ENCODE measurements at places on chromosomes 6 and 20.

DNA sequence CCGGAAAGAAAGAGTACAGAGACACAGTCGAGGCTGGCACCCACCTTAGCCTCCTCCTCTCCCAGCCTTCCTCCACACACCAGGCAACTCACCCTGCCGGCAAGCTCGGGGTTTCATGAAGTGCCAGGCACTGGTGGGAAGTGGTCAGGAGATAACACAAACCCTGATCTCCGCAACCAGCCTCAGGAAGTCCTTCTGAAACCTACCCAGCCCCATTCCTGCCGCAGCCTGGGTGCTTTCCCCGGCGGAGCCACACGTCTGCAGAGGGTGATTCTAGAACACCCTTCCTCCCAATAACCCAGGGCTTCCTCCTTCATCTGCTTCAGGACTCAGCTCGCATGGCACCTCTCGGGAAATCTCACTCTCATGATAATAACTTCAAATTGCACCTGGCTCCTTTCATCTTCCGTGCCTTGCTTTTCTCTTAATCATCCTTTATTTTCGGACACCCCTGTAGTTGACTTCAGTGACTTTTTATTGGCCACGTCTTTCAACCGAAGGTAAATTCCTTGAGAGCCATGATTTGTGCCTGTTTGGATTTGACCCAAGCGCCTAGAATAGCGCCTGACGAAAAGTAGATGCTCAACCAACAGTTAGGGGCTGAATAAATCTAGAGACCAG is 8.7 kb upstream of the HLA-E start:
- H3K36me3 ChIP-seq = no peaks in the 10 kb centered on the region
- H3K27me3 ChIP-seq = peaks cover 22% of the 10 kb centered on the region
- DNase-seq = no peak
- no peaks in the 10 kb centered on the region for H3K4me1 ChIP-seq
- H3K4me3 ChIP-seq = no peak overlapping the region

DNA sequence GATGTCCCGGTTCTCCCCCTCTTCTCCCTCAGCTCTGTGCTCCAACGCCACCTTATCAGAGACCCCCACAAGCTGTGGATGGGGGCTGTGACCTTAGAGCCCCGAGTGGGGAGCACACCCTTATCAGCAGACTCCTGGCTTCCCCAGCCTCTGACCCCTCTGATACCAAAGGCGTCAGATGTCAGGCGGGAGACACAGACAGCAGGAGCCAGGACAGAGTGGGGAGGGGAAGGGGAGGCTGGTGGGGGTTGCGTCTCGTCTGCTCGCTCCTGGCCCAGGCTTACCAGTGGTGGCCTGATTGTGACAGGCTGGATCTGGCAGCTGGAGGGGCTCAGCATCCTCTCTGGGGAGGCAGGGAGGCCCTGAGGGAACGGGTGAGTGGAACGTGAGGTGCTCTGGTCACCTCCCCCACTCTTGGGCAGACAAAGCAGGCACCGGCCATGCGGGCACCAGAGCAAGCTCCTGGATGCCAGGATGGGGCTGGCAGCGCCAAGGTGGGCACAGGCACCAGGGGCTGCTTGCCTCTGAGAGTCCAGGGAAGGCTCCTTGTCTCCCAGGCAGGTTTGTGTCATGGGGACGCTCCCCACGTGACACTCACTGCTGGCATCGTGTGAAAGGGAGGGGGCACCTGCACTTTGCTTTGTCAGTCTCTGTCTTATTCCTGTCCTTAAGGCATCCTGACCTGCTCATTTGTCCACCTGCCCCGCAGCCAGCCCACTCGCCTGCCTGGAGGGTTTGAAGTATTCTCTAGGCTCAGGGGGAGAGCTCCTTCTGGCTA is 27.8 kb upstream of the GATA5 start:
- no peak overlapping the region for H3K4me3 ChIP-seq
- H3K36me3 ChIP-seq = no peaks in the 10 kb centered on the region
- no peak overlapping the region for H3K27ac ChIP-seq
- H3K27me3 ChIP-seq = peaks cover 3% of the 10 kb centered on the region
- no peaks in the 10 kb centered on the region for H3K4me1 ChIP-seq
- no peak for DNase-seq

GRCh38 chr6:6494677-6495076 is 93.8 kb upstream of the LY86 start:
- no peak overlapping the region for H3K4me3 ChIP-seq
- peak; percentile 15 for DNase-seq
- H3K27ac ChIP-seq = no peak overlapping the region
- H3K27me3 ChIP-seq = no peaks in the 10 kb centered on the region
- peaks cover 5% of the 10 kb centered on the region for H3K4me1 ChIP-seq
- H3K36me3 ChIP-seq = no peaks in the 10 kb centered on the region

GRCh38 chr6:163243692-163244589 is 170.6 kb upstream of the QKI start:
- H3K4me3 ChIP-seq = no peak overlapping the region
- H3K27ac ChIP-seq = no peak overlapping the region
- no peaks in the 10 kb centered on the region for H3K27me3 ChIP-seq

- H3K27ac ChIP-seq = no peak overlapping the region
- no peaks in the 10 kb centered on the region for H3K36me3 ChIP-seq
- H3K4me3 ChIP-seq = no peak overlapping the region
- H3K27me3 ChIP-seq = no peaks in the 10 kb centered on the region
These were observed 12.6 kb upstream of the SHLD1 start for GRCh38 chr20:5737619-5737953.

- no peak overlapping the region for H3K27ac ChIP-seq
- H3K4me1 ChIP-seq = peaks cover 12% of the 10 kb centered on the region
- no peaks in the 10 kb centered on the region for H3K27me3 ChIP-seq
- DNase-seq = no peak
- no peak overlapping the region for H3K4me3 ChIP-seq
These were observed 95.2 kb downstream of the ANKRD60 start for GRCh38 chr20:58133020-58133808.

GRCh38 chr6:20334962-20335361 is 66.7 kb upstream of the E2F3 start:
- H3K4me3 ChIP-seq = no peak overlapping the region
- H3K4me1 ChIP-seq = no peaks in the 10 kb centered on the region

DNA sequence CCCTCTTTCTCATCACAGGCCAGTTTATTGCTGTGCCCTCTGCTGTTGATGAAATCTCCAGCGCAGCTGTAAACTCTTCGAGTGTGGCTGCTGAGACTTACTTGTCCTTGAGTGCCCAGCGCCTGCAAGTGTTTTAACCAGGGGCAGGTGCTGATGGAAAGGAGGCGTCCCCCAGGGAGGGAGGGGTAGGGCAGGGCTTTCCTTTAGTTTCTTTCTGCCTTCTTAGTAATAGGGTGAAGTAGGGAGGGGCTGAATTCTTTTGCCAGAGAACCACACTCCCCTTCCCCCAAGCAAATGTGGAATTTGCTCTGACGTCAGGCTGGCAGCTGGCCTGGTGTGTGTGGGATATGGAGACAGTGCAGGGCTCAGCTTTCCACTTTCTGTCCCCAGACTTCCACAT is 61.2 kb downstream of the IGF2R start:
- H3K36me3 ChIP-seq = peaks cover 99% of the 10 kb centered on the region
- no peak overlapping the region for H3K4me3 ChIP-seq
- DNase-seq = peak; percentile 79

DNA sequence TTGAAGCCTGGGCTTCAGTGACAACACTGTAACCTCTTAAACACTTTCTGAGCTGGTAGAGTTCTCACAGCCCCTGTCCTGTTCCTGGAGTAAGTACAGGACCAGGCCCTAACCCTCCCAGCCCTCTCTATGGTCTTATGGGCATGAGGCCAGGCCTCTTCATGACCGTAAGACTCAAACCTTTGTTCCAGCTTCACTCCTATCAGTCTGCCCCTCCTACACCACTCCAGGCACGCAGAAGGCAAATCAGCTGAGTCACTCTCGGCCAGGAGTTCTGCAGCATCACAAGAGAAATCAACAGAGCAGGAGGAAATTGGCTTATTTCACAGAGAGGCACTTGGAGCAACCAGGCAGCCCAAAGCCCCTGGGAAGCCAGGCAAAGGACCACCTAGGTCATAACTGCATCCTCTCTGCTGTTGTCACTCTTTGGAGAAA is 25.3 kb upstream of the CHD6 start:
- peaks cover 2% of the 10 kb centered on the region for H3K4me1 ChIP-seq
- H3K4me3 ChIP-seq = no peak overlapping the region
- DNase-seq = no peak
- peaks cover 1% of the 10 kb centered on the region for H3K27me3 ChIP-seq

- no peak overlapping the region for H3K4me3 ChIP-seq
- H3K27ac ChIP-seq = no peak overlapping the region
- peaks cover 8% of the 10 kb centered on the region for H3K4me1 ChIP-seq
- H3K27me3 ChIP-seq = no peaks in the 10 kb centered on the region
These were observed 10.6 kb downstream of the CEP250 start for GRCh38 chr20:35465976-35466375.

DNA sequence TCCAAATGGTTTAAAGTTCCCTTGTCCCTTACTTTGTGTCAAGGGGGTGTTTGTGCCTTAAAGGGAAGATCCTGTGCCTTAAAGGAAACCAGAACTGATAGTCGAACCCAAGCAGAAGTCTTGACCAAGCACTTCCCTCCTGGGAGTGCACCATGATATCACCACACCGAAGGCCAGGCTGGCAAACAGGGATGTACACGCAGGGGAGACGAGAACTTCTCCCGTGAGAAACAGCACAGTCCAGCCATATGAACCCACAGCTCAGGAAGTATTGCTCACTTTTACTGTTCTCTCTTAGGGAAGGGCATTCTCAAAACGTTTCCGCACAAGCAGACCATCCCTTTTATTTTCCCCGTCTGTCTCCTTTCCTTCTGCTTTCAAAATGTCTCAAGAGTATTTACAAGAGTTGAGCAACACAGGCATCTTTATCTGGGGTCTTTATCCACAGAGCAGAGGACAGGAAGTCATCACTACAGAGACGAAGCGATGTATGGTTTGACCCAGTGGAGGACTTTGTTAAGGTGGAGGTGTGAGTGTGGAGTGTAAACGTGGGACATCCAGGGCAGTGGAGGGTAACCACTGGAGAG is 12.8 kb upstream of the SERPINB1 start:
- no peak overlapping the region for H3K4me3 ChIP-seq
- no peaks in the 10 kb centered on the region for H3K27me3 ChIP-seq
- peaks cover 29% of the 10 kb centered on the region for H3K4me1 ChIP-seq

GRCh38 chr20:37452236-37452635 is 68.8 kb upstream of the NNAT start:
- H3K4me3 ChIP-seq = no peak overlapping the region
- no peak for DNase-seq
- H3K27me3 ChIP-seq = no peaks in the 10 kb centered on the region
- no peaks in the 10 kb centered on the region for H3K4me1 ChIP-seq
- H3K36me3 ChIP-seq = no peaks in the 10 kb centered on the region

GRCh38 chr6:138891255-138891986 is 95.5 kb downstream of the ECT2L start:
- DNase-seq = no peak
- no peak overlapping the region for H3K4me3 ChIP-seq
- H3K27me3 ChIP-seq = no peaks in the 10 kb centered on the region
- H3K27ac ChIP-seq = no peak overlapping the region

DNA sequence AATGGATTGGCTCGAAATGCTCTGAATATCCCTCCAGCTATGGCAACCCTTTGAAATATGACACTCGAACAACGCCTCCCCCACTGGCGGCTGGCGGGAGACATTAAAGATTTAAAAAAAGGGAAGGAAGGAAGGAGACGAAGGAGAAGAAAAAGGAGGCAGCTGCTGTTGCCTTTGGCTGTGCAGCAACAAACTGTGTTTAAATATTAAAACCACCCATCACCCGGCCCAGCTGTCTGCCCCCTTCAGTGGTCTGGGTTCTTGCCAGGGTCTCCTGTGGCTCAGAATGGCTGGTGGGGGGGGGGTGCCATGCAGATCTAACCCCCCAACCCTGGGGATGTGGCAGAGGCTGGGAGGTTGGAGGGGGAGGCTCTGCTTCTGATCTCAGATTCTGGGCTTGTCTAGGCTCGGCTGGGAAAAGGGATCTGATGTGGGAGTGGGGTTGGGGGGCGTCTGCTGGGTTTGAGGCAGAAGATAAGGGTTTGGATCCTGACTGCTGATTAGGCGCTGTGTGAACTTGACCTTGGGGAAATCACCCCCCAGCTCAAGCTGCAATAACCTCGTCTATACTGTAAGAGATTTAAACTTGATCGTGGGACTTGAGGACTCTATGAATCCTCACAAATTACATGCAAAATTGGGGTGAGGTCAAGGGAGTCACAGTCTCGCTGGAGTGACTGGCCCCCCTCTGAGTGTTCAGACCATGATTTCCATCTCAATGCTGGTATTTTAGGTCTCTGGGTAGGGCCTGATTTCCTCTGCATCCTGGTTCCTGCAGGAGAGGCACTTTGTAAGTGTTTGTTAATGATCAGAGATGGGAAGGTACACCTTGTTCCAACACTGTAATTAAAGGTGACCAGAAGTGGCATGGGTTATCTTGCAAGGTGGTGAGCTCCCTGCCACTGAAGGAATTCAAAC is 40.3 kb upstream of the BLCAP start:
- peaks cover 21% of the 10 kb centered on the region for H3K4me1 ChIP-seq
- no peaks in the 10 kb centered on the region for H3K27me3 ChIP-seq
- H3K4me3 ChIP-seq = no peak overlapping the region

DNA sequence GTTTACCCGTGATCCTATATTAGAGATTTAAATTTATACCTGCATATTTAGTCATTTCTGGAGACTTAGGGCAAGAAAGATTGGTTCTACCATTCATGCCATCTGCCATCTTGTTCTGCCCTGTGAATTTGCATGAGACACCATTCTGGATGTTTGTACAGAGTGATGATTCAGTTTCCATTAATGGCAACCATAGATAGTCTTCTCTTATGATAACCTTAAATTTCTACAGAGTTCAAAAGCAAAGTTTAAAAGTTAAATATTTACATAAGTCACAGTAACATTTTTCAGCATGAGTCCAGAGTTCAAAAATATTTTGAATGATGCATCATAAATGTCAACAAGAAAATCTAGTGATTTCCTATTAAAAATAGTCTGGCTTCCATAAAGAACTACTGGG is 23.2 kb downstream of the PLCB1 start:
- no peak overlapping the region for H3K4me3 ChIP-seq
- H3K27ac ChIP-seq = no peak overlapping the region
- no peaks in the 10 kb centered on the region for H3K27me3 ChIP-seq
- no peaks in the 10 kb centered on the region for H3K4me1 ChIP-seq

- DNase-seq = no peak
- no peak overlapping the region for H3K27ac ChIP-seq
- H3K4me3 ChIP-seq = no peak overlapping the region
- H3K36me3 ChIP-seq = no peaks in the 10 kb centered on the region
- no peaks in the 10 kb centered on the region for H3K27me3 ChIP-seq
These were observed 249.7 kb upstream of the AFDN start for GRCh38 chr6:167576828-167577503.

GRCh38 chr6:69719602-69720193 is 77.1 kb downstream of the LMBRD1 start:
- no peaks in the 10 kb centered on the region for H3K36me3 ChIP-seq
- DNase-seq = no peak
- H3K27ac ChIP-seq = no peak overlapping the region
- no peaks in the 10 kb centered on the region for H3K4me1 ChIP-seq

DNA sequence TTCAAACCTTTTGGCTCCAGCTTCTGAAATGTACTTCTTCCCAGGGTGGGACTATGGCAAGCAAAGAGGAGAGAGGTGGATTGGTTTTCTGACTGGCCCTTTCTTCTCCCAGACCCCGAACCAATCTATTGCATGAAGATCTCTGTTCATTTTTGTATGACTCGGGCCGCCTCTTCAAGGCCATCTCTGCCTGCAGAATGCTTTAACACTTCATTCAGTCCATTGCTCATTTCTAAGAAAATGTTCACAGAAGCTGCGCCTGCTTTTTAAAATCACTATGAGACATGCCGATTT is 1.6 kb downstream of the VGLL2 start:
- H3K27me3 ChIP-seq = peaks cover 48% of the 10 kb centered on the region
- no peak overlapping the region for H3K27ac ChIP-seq
- H3K36me3 ChIP-seq = no peaks in the 10 kb centered on the region
- DNase-seq = no peak
- H3K4me3 ChIP-seq = no peak overlapping the region

- no peak overlapping the region for H3K4me3 ChIP-seq
- H3K4me1 ChIP-seq = no peaks in the 10 kb centered on the region
- no peak for DNase-seq
- H3K27ac ChIP-seq = no peak overlapping the region
These were observed 4.9 kb downstream of the TNFAIP3 start for GRCh38 chr6:137871831-137872454.

Measured in neuronal stem cell (in vitro differentiated cells).